Activated CD4-positive, CD25-positive, alpha-beta regulatory T cell treated with anti-CD3 and anti-CD28 coated beads, Interleukin-2, amount 50 U/mL, for 16 hours (primary cell): ENCODE measurements at places on chromosomes 12 and 14.

DNA sequence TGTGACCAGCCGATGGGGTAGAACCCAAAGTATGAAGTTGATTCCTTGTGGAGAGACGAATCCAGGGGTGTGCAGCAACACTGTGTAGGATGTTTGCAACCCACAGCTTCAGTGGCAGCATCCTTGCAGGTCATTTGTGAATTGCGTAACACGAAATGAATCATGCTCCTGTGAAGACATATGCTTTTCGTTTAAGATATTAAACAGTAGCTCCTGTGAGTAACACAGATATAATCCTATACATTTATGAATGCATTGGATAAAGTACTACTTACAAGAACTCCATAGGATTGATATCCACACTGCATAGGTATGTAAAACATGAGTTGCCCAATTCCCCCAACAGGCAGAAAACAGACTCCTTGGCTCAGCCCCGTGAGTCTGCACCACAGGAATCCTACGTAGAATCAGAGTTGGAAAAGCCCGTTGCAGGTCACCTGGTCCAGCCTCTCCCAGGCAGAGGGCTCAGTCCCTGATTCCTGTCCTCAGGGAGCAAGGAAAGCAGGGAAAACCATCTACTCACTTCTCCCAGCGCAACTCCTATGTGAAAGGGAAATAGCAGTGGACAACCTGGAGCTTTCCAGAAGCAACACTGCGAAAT is 75.8 kb downstream of the GPATCH2L start:
- DNase-seq, result no peak

GRCh38 chr14:103994535-103995184 is 52.3 kb upstream of the RD3L start:
- no peak for DNase-seq

GRCh38 chr12:113804961-113805600 is 161.0 kb downstream of the RBM19 start:
- DNase-seq, result no peak

- no peak for DNase-seq
These were observed 10.9 kb downstream of the DCP1B start for GRCh38 chr12:1993341-1993740.

- DNase-seq, result no peak
These were observed 16.5 kb upstream of the YY1 start for GRCh38 chr14:100222224-100223093.

GRCh38 chr14:64955297-64955696 is 12.8 kb upstream of the GPX2 start:
- DNase-seq, result no peak

- DNase-seq, result no peak
These were observed 636 bp downstream of the ZFYVE21 start for GRCh38 chr14:103716091-103716801.

DNA sequence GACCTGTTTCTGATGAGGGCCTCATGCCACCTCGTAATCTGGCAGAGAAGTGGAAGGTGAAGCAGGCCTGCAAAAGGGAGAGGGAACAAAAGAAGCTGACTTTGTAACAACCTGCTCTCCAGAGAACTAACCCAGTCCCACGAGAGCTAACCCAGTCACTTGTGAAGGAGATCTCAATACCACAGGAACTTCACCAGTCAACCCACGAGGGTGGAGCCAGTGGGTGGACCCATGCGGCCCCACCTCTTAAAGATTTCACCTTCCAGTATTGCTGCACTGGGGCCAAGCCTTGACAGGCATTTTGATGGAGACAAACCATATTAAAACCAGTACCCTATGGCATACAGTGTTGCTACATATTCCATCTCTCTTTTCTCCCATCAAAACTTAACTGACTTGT is 55.1 kb downstream of the SERPINA10 start:
- no peak for DNase-seq

DNA sequence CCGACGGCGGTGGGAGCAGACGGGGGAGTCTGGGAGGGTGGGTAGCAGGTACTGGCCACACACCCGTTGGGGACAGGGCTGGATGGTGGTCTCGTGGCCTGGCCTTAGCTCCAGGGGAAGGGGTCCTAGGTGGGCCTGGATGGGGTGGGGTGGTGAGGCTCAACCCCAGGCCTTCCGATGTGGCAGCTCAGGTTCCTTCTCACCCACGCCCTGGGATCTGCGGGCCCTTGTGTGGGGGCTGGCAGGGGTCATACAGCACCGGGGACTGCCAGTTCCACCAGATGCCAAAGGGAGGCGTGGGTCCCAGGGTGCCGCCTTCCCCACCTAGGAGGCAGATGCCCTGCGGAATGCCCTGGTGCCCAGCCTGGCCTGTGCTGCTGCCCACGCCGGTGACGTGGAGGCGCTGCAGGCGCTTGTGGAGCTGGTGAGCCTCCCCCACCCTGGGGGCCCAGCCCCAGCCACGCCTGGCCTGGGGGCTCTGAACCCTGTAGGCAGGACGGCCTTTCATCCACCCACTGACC is 21.0 kb downstream of the ASPG start:
- DNase-seq, result no peak

DNA sequence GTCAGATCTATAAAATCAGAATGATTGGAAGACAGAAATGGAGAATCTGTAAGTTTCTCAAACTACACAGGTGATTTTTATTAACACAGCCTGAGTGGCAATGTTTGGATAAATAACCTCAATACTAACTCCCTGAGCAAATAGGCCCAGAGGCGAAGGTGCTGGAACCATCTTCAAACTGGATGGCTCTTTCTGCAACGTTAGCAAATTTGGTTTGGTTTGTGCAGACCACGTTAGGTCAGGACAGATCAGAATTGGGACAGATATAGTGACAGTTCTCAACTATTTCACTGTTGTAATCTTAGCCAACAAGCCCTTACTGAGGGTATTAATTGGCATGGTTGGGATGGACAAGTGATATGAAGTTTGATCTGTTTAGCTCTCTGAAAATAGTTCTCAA is 9.1 kb upstream of the CLEC9A start:
- no peak for DNase-seq

DNA sequence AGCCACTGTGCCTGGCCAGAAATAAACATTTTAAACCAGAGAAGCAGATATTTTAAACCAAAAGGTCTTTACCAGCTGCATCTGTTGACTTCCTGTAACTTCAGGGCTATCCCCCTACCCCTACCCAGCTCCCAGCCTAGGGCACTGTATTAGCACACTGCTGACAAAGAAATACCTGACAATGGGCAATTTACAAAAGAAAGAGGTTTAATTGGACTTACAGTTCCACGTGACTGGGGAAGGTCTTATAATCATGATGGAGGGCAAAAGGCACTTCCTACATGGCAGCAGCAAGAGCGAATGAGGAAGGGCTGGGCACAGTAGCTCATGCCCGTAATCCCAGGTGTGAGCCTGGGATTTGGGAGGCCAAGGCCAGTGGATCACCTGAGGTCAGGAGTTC is 26.0 kb downstream of the GEMIN2 start:
- no peak for DNase-seq

DNA sequence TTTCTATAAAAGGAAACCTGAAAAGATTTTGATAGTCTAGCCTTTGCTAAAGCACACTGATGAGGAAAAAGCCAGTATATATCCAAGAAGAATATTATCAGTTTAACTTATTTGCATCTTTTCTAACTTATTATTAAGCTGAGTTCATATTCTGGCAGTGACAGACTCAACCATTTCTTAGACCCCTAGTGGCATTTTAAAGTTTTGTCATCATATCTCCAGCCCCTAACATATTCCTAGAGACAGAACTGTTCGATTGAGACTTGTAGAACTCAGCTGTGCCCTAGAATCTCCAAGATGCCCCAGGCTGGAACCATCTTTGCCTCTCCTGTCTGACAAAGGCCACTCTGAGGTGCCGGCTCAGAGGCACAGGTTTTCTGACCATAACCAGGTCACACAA is 365.6 kb downstream of the NELL2 start:
- no peak for DNase-seq

DNA sequence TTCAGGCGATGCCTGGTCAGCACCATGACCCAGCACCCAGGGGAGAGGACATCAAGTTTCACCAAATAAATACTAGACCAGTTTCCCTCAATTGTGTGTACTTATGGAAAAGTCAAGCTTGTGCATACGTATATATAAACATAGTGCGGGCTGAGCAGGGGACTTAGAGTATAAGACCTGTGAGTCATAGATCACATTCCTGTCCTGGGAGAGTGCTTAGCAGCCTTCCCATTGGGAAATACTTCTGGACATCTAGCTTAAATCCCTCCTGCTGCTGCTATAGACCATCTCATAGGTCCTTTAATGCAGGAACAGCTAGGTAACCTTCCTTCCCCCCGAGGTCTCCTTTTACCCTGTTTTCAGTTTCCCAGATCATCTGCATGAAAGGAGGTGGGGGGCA is 51.9 kb downstream of the PRMT8 start:
- no peak for DNase-seq

- no peak for DNase-seq
These were observed 91.4 kb upstream of the ALX1 start for GRCh38 chr12:85188619-85189018.

- no peak for DNase-seq
These were observed 76.0 kb downstream of the RFLNA start for GRCh38 chr12:124370851-124371250.

DNA sequence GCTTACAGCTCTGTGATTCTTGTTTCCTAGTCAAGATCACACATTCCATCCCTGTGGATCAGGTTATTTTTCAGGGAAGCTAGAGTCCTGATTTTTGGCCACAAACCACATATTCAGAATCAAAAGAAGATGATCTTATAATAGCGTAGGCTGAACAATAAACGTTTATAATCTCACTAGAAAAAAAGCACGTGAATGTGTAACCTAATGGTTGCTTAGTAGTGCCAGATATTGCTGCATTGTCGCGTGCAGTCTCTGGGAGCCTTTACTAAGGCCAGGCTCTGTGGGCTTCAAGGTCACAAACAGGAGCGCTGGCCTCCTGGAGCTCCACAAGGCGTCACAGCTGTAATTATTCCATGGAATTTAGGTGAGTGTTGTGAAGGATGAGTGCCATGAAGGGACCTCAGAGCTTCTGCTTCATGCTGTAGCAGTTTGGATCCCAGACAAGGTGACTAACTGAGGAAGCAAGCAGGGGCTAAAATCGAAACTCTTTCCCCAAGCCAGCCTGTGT is 17.4 kb downstream of the CDKN1B start:
- DNase-seq, result no peak

DNA sequence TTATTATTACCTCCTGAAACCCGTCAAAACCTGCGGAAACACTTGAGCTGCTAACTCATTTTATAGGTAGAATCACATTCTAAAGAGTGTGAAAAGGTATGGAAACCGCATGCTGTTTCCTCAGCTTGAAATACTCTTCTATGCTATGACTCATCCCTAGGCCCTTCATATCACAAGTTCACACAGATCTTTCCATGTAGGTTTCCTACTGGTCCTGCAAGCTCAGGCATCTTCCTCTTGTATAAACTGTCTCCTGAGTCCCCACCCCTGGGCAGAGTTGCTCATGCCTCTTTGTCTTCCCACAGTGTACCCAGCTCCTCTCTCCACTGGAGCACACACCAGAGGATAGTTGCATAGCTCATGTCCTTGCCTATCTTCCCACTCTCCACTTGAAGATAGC is 84.7 kb downstream of the CMAS start:
- no peak for DNase-seq

GRCh38 chr12:24373004-24373403 is 423.5 kb upstream of the SOX5 start:
- DNase-seq, result no peak

GRCh38 chr14:34063042-34063441 is 112.2 kb upstream of the EGLN3 start:
- no peak for DNase-seq

DNA sequence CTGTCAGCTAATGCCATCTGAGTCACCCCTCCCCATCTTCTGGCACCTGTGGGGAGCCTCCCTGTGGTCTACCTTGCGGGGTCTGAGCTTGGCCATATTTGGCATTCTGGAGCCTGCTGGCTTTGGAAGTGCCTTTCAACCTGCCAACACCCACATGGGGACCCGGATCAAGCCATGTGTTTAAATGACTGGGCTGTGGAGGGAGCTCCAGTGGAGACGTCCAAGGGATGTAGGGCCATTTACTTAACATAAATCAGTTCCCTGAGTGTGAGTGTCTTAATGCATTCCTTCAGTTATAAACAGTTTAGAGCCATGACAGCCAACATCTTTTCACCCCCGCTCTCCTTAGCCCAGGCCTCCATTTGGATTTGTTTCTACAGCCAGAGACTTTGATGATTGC is 22.0 kb downstream of the CACNA1C start:
- no peak for DNase-seq

- no peak for DNase-seq
These were observed 34.2 kb downstream of the CKAP4 start for GRCh38 chr12:106213662-106214061.

- no peak for DNase-seq
These were observed 108.9 kb downstream of the SLC6A15 start for GRCh38 chr12:84803661-84804060.

GRCh38 chr12:103715494-103715893 is 125.5 kb downstream of the NT5DC3 start:
- DNase-seq, result no peak

- DNase-seq, result no peak
These were observed 1.9 kb downstream of the LRRK2 start for GRCh38 chr12:40226705-40227104.

DNA sequence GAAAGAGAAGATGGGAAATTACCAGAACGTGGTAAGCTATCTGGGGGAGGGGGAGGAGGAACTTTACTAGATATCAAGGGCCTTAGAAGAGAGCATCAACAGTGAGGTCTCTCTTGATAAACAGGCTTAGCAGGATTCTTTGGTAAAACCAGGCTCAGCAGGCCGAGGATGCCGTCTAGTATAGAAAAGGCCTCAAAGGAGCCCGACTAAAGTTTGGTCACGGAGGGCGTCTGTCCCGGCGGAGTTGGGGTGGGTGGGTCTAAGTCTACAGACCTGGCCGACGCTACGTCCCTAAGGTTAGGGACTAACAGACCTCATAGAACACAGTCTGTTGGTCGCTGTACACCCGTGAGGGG is 538 bp upstream of the TIGAR start:
- DNase-seq, result no peak
